ENCODE measurements at places on chromosomes 2 and 18.

GRCh38 chr2:25297738-25298137 lies 44.0 kb downstream of the DNMT3A start:
- DNase-seq, result no peak

- DNase-seq, result peak; percentile 64
These were observed 13.7 kb downstream of the HES6 start for GRCh38 chr2:238225911-238226697.

DNA sequence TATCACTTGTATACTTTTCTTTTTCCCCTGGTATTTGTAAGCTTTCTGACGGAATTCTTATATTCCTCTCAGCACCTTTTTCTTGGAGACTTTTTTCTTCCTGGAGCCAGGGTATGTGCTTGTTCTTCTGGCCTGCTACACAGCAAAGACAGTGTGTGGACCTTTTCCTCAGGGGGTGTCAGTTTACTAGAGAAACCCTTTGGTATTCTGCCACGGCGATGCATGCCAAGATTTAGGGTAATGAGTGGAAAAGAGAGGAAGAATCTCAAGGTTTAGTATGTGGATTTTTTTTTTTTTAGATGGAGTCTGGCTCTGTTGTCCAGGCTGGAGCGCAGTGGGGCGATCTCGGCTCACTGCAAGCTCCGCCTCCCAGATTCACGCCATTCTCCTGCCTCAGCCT lies 152.2 kb downstream of the PHLPP1 start:
- DNase-seq, result no peak

GRCh38 chr2:120887741-120888231 lies 152.1 kb downstream of the GLI2 start:
- DNase-seq, result peak; percentile 33

DNA sequence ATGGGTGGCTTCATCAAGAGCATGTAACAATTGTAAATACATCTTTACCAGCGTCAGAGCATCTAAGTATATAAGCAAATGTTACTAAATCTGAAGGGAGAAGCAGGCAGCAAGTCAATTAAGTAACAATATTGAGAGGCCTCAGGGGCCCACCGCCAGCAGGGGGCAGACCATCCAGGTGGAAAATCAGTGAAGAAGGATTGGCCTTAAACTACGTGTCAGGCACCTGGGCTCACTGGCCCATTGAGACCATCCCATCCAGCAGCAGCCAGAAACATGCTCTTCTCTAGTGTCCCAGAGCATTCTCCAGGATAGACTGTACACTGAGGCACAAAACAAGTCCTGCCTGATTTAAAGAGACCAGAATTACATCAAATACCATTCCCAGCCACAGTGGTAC lies 96.2 kb upstream of the SNTG2 start:
- DNase-seq, result no peak

DNA sequence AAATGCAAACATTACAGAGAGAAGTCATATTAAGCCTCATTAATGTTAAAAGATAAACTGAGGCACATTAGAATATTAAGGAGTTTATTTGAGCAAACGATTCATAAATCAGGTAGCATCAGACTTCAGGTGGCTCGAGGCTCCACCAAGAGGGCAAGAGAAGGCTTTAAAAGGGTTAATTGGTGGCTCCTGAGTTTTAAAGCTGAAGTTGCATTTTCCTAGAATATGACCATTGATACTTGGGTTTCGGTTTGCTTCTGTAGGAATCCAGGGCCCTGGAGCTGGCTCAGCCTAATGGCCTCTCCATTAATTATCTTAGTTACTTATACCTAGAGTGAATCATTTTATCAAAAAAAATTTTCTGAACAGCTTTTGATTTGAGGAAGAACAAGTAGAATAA lies 123.7 kb upstream of the NABP1 start:
- DNase-seq, result no peak

- no peak for DNase-seq
These were observed 133.8 kb upstream of the NRXN1 start for GRCh38 chr2:51165534-51166260.

GRCh38 chr2:97740590-97741182 lies 27.3 kb downstream of the ZAP70 start:
- no peak for DNase-seq

DNA sequence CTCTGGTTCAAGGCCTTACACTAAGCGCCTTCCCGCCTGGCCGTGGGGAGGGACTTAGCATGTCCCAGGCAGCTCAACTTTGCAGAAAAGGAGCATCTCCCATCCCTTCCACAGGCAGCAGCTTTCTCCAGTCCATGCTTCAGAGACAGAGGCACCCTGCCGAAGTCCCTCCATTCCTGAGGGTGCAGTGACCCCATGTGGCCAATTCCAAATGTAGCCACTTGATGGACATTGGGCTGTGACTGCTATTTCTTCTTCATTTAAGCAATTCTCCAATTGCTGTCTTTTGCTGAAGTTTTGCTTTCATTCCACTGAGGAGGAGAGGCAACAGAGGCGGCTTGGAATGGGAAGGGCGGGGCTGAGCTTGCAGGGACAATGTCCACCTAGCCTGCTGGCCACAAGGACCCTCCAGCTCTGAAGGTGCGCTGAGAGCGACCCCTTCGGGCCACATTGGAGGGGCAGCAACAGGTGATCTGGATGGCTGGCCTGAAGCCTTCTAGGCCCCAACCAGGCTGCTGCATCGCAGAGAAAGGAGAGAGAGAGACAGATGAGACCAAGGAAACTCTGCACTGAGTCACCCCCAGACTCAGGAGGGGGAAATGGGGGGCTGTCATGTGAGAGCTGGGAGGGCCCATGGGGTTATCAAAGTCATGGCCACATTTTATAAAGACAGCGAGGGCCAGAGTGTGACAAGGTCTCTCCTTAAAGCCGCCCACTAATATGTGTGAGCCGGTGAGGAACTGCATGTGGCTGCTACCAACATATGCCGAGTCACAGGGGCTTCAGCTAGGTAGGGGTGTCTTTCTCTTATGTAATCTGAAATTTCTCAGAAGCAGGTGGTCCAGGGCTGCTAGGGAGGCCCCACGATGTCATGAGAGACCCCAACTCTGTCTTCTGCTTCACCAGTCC lies 61.3 kb downstream of the LONRF2 start:
- peak; percentile 74 for DNase-seq

DNA sequence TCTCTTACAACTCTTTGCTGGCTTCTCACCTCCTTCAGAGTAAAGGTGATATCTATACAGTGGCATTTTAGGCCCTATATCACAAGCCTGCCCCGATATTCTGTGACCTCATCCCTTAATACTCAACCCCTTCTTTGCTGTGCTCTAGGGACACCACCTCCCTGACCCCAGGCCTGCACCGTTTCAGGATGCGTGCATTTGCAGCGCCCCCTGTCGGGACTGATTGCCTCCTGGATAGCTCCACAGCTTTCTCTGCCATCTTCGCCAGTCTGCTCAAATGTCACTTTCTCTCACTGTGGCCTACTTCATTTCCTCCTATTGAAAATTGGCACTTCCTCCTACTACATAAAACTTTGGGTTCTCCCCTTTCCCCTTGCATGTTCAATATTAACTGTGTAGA lies 289.6 kb downstream of the SOCS6 start:
- no peak for DNase-seq

GRCh38 chr2:64932371-64933216 lies 56.6 kb upstream of the SLC1A4 start:
- no peak for DNase-seq

GRCh38 chr2:188645986-188646385 lies 328.2 kb upstream of the COL3A1 start:
- no peak for DNase-seq

DNA sequence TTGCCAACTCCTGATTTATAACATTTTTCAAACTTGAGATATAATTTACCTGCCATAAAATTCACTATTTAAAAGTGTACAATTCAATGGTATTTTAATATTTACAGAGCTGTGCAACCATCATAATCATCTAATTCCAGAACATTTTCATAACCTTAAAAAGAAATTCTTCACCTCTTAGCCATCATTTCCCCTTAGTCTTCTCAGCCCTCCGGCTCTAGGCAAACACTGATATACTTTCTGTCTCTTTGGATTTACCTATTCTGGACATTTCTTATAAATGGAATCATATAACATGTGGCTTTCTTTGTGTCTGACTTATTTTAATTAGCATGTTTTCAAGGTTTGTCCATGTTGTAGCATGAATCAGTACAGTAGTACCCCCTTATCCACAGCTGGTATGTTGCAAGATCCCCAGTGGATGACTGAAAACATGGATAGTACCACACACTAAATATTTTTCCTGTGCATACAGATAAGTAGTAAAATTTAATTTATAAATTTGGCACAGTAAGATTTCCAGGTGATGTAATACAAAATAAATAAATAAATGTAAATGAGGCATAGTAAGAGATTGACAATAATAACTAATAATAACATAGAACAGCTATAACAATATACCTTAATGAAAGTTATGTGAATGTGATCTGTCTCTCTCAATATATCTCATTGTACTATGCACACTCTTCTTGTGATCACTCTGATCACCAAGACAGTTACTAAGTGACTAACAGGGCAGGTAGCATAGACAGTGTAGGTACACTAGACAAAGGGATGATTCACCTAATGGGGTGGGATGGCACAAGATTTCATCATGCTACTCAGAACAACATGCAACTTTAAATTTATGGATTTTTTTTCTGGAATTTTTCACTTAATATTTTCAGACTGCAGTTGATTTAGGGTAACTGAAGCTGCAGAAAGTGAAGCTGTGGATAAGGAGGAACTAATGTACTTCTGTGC lies 73.1 kb downstream of the RAB3GAP1 start:
- no peak for DNase-seq

- no peak for DNase-seq
These were observed 395.6 kb downstream of the ARHGAP15 start for GRCh38 chr2:143524559-143525401.

DNA sequence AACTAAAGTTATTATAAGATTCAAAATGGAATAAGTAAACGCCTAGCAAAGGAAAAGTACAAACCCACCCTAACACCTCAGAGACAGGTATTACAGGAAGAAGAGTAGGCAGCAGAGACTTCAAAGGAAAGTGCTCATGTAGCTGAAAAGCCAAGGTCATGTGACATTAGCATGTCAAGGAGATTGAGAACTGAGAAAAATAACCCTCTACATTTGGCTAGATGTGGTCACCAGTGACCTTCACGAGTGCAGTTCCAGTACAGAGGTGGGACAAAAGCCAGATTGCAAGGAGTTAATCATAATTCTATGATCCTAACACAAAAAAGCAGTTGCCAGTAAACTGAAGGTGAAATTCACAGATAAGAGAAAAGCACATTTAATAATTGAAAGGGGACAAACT lies 252.7 kb downstream of the ZEB2 start:
- no peak for DNase-seq

- no peak for DNase-seq
These were observed 293.7 kb upstream of the HDAC4 start for GRCh38 chr2:239694487-239694886.

DNA sequence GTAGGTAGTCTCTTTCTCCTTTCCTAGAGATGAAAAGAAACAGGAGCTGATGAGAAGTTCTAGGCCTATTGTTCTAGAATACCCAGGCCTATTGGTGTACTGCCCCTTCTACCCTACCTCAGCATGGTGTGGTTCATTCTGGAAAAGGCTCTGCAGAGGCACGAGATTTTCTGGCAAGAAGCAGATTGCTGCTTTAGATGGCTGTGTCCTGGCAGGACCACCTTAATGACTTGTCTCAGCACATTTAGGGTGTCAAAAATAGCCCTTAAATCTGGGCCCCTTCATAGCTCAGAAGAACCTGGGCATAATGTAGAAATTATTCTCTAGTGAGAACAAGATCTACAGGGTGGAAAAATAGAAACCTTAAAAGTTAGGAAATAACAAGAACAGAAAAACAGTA lies 87.9 kb downstream of the BCL2L11 start:
- DNase-seq, result no peak

- DNase-seq, result no peak
These were observed 83.2 kb downstream of the PPP1R1C start for GRCh38 chr2:182068811-182069210.

DNA sequence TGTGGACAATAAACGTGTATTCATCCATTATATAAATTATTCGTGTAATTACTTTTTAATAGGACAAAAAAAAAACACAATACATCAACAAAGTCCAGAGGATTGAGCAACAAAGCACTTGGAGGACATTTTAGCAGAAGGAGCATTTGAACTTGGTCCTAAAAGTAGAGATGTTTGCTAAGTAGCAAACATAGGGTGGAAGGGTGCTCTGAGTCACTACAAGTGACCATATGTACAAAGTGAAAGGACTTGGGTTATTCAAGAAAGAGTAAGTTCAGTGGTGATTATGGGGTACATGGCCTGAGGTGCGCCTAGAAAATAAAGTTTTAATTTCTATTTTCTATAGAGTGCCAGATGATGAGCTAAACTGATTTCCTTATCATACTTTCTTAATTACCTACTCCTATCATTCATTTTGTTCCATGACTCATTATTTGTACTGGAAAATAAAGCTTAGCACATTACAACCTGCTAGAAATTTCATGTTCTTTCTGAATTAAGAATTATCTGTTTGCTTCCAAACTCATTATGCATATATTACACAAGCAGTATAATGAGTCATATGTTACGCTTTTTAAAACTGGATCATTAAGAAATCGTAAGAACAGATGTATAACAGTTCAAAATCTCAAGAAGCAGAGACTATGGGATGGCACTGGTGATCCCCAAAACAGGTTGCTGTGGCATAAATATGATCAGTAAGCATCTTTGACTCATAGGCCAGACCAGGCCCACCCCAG lies 13.1 kb upstream of the PPP1R1C start:
- DNase-seq, result no peak

DNA sequence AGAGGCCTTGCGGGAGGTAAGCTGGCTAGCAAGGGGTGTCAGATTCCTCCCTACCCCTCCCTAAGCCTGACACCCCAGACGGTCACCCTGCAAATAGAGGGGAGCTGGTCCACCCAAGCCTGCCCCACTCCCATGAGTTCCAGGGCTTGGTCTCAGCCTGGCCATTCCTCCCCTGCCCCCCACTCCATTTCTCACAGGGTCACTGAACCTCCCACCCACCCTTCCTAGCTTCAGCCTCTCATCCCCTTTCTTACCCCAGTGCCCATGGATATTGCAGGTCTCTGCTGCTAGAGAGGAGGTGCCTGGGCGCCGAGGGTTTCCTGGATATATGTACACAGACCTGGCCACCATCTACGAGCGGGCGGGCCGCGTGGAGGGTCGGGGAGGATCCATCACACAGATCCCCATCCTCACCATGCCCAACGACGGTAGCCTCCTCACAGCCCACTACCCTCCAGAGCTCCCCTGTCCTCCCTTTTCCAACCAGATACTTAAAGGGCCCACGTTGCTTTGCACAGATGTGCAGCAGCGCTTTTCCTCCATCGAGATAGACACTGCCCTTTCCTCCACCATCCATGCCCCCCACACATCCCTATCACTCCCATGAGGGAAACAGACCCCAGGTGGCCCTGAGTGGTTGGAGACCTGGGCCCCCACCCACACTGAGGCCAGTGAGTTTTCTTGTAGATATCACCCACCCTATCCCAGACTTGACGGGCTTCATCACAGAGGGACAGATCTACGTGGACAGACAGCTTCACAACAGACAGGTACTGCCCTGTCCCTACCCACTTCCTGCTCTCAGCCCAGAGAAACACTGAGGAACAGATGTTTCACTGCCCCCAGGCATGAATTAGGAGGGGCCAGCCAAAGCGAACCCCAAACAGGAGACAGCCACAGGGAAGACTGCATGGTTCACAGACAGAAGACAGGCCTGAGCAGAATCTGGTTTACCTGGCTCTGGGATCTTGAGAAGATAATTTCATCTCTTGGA lies 15.2 kb upstream of the ANKRD53 start:
- no peak for DNase-seq

GRCh38 chr2:124867247-124867646 lies 842.2 kb downstream of the CNTNAP5 start:
- no peak for DNase-seq

- DNase-seq, result no peak
These were observed 7.7 kb downstream of the MGAT5 start for GRCh38 chr2:134261398-134262131.

All from ovary (tissue), 10 donors.